ENCODE measurements at places on chromosomes 2 and 18. TPM values are rescaled to one million over a fixed set of nuclear protein-coding genes. Genes with fewer than 3 reads are reported as not detected.
A peak's percentile ranks its signal among the peaks of the same experiment; 100 is the strongest.

SLC39A10 gene
- total RNA-seq = 19.9 TPM

DNA sequence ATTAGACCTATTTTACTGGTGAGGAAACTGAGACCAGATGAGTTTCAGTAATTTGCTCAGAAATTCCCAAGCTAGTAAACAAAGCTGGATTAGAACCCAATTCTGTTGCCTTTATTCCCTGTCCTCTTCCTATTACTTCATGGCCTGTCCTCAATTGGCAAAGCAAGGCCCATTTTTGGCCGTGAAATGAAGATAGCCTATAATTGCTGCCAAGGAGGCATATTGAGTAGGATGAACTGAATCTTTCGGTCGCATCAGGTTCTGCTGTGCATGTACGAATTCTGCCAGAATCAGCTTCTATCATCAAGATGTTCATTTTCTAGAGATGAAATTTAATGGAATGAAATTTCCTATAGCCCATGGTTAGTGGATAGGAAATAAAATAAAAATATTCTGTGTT lies 1485.2 kb upstream of the PIK3C3 start:
- no peak for DNase-seq

EMILIN1 gene
- 0.69 TPM for total RNA-seq

DNA sequence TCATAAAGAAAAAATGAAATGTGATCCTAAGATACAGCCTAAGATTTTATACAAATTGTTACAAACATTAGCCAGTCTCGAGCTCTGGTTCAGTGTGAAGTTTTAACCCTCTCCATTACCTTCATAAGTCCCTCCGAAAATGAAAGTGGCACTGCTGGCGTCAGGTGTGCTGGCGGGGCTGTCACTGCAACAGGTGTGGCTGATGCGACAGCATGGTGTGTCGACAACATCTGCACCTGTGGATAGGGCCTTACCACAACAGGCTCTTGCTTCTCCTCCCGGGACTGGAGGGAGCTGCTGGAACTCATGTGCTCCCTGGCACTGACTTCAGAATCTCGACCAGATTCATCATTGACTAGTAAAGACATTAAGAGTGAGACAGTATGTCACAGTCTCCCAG lies 10.3 kb downstream of the SAP130 start:
- no peak for DNase-seq

DNA sequence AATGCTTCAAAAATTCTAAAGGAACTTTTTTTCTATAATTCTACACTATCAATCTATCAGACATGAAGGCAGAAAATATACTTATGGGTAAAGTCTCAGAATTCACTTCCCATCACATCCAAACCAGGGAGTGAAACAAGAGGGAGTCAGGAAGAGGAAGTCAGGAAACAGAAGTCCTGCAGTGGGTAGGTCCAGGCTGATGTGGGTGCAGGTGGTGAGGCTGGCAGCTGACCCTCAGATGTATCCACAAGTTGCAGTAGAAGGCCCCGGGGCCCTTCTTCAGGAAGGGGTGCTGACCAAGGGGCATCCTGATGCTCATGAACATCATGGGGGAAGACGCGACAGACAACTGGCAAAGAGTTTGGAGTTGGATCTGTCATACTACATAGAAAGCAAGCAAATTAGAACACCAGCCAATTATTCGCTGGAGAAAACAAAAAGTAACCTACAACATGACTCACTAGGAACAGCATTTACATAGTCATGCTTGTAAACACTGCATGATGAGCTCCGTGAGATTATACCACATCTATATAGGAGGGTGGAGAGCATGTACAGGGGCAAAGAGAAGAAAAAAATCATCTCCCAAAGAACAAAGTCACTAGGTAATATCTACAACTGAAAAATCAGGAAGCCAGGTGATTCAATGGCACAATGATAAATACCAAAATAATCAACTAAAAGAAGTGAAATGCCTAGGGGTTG lies 4.2 kb downstream of the UXS1 start:
- DNase-seq = peak; percentile 88

DNA sequence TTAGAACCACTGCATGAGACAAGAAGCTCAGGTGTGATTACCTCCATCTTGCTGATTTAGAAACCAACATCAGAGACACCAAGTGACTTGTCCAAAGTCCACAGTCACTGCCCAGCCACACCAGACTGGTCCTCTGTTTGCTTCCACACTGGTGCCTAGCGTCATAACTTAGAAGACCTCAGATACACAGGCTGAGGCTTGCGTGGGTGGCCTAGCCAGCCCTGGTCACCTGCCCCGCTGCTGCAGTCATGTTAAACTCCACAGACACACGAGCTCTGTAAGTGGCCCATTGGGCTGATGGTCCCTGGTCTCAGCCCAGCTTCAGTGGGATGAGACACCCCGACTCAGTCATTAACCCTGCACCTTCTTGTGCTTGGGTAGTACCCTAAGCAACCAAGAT lies 47.1 kb downstream of the CNGA3 start:
- DNase-seq = no peak

Data from PC-3 (cell line).